ENCODE measurements at places on chromosomes 5 and 9. TPM values are rescaled to one million over a fixed set of nuclear protein-coding genes. Genes with fewer than 3 reads are reported as not detected.

DNA sequence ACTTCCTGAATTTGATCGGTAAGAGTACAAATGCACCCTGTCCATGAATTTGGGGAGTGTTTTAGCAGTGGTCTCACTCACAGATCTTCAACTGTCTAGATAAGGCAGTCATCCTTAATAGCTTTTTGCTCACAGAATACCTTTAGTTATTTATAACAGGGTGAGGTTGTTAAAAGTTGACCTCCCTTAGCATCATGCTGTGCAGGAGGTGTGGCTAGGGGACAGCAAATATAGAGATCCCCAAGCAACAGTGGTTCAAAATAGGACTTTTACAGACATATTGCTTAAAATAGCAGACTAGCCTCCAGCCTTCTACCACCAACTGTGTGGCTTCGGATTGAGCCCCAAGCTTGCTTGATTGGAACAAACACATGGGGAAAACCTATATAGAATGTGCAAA, 724.4 kb downstream of the TLE1 start:
- no peak for DNase-seq
- H3K36me3 ChIP-seq: no peaks in the 10 kb centered on the region
- H3K27me3 ChIP-seq: no peaks in the 10 kb centered on the region
- H3K4me3 ChIP-seq: no peak overlapping the region

DNA sequence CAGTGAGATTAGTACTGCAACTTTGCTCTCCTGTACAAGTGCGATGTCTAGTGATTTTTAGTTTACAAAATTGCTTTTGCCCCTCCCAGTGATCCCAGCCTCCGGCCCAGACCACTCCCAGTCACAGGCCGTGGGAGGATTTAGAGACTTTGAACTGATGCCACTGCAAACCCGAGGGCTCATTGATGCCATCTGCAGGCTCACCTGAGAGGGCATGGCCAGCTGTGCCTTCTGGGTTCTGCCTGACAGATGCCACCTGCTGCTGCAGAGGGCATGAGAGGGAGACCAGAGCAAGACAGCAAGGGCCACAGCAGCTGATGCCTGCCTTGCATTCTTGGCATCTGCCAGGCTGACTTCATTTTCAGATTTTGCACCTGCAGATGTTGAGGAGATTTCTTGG, 593.8 kb downstream of the CDK5RAP2 start:
- H3K36me3 ChIP-seq: no peaks in the 10 kb centered on the region
- no peak for DNase-seq
- H3K4me3 ChIP-seq: no peak overlapping the region
- H3K27ac ChIP-seq: no peak overlapping the region
- H3K27me3 ChIP-seq: peaks cover 5% of the 10 kb centered on the region

GRCh38 chr5:103327451-103327850, 68.9 kb downstream of the MACIR start:
- no peaks in the 10 kb centered on the region for H3K36me3 ChIP-seq
- no peak for DNase-seq
- H3K27me3 ChIP-seq: peaks cover 11% of the 10 kb centered on the region
- H3K4me3 ChIP-seq: no peak overlapping the region
- H3K4me1 ChIP-seq: no peaks in the 10 kb centered on the region

DNA sequence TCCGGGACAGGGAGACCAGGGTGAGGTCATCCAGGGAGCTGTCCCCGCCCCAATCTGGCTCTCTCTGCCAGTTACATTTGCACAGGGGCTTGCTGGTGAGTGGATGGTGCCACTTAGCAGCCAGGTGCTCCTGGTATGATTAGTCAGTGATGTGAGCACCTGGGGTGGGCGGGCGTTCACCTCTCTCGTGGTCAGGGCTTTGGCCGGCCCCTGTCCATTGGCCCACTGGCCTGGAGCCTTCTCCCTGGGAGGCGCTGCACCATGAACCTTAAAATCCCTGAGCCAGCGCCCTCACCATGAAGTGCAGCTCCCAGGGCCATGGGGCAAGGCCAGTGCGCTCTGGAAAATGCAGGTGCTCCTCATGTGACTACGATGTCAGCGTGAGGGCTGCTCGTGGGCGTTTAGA, 2.0 kb downstream of the NKD2 start:
- H3K4me3 ChIP-seq: no peak overlapping the region
- no peaks in the 10 kb centered on the region for H3K36me3 ChIP-seq
- no peak overlapping the region for H3K27ac ChIP-seq
- peaks cover 6% of the 10 kb centered on the region for H3K4me1 ChIP-seq
- no peak for DNase-seq

GRCh38 chr5:160458806-160459800, 37.4 kb downstream of the PTTG1 start:
- no peaks in the 10 kb centered on the region for H3K27me3 ChIP-seq
- no peak for DNase-seq
- peak overlapping the region; percentile 32 for H3K27ac ChIP-seq
- H3K4me1 ChIP-seq: peaks cover 22% of the 10 kb centered on the region

GRCh38 chr5:170113522-170113900, 7.8 kb downstream of the FOXI1 start:
- no peaks in the 10 kb centered on the region for H3K36me3 ChIP-seq
- H3K4me1 ChIP-seq: no peaks in the 10 kb centered on the region
- H3K4me3 ChIP-seq: no peak overlapping the region
- no peak overlapping the region for H3K27ac ChIP-seq
- H3K27me3 ChIP-seq: no peaks in the 10 kb centered on the region
- DNase-seq: no peak

- H3K4me3 ChIP-seq: peak overlapping the region; percentile 88
- no peaks in the 10 kb centered on the region for H3K27me3 ChIP-seq
- H3K4me1 ChIP-seq: peaks cover 72% of the 10 kb centered on the region
- DNase-seq: peak; percentile 70
- peaks cover 87% of the 10 kb centered on the region for H3K36me3 ChIP-seq
Measured at GRCh38 chr5:170293273-170293672, 4.3 kb downstream of the LCP2 start.

- peaks cover 2% of the 10 kb centered on the region for H3K27me3 ChIP-seq
- no peak overlapping the region for H3K4me3 ChIP-seq
- no peak overlapping the region for H3K27ac ChIP-seq
- DNase-seq: no peak
Measured at GRCh38 chr5:79932510-79933504, 58.3 kb downstream of the MTX3 start.

GRCh38 chr5:144374637-144375036, 204.0 kb downstream of the KCTD16 start:
- peaks cover 2% of the 10 kb centered on the region for H3K27me3 ChIP-seq
- DNase-seq: no peak
- no peak overlapping the region for H3K4me3 ChIP-seq

GRCh38 chr5:22621084-22621483, 232.1 kb downstream of the CDH12 start:
- no peaks in the 10 kb centered on the region for H3K36me3 ChIP-seq
- H3K4me3 ChIP-seq: no peak overlapping the region
- no peaks in the 10 kb centered on the region for H3K4me1 ChIP-seq
- no peaks in the 10 kb centered on the region for H3K27me3 ChIP-seq
- H3K27ac ChIP-seq: no peak overlapping the region
- DNase-seq: no peak

GRCh38 chr9:68964765-68965164, 49.1 kb downstream of the PRKACG start:
- peaks cover 13% of the 10 kb centered on the region for H3K27me3 ChIP-seq
- H3K4me1 ChIP-seq: no peaks in the 10 kb centered on the region
- H3K4me3 ChIP-seq: no peak overlapping the region
- H3K27ac ChIP-seq: no peak overlapping the region
- H3K36me3 ChIP-seq: no peaks in the 10 kb centered on the region

DNA sequence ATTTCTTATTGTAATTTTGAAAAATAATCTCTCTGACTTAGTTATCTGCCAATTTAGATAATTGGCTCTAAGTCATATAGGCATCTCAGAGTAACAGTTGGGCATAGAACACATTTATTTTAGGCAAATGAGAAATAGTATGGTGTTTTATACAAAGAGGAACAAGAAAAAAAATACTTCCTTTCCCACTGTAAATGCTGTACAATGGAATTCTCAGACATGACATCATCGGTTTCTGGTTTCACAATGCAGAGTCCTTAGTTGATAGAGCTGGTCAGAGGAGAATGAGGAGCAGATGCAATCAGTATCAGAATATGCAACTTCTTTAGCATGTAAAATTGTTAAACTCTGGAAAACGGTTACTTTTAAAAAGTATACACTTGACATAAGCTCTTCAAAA, 49.4 kb downstream of the PLK2 start:
- no peaks in the 10 kb centered on the region for H3K36me3 ChIP-seq
- H3K4me3 ChIP-seq: no peak overlapping the region
- peaks cover 7% of the 10 kb centered on the region for H3K27me3 ChIP-seq
- no peak overlapping the region for H3K27ac ChIP-seq

DNA sequence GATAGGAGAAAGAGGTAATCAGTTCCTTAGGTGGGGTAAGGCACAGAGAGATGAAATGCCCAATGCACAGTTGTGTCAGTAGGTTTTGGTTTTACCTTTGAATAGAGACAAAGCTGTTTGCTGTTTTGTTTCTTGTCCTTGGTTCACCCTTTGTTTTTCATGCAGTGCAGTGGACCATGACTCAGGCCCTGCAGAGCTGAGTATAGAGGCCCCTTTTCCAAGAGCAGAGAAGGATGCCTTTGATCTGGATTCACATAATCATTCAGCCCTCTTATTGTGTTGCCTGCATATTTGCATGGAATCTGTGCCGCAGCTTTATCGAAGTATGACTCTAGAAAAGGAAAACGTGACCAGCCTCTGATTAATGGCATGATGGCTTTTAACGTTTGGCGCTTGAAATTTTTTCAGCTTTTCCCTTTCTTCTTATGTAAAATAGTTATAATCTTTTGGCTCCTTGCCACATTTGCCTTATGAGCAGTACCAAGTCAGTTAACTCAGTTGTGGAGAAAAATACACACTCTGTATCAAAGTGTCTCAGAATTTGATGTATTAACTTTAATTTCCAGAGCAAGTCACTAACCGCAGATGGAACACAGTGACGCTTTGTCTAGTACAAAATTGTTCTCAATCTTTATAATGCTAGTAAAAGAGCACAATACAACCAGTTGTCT, 197.6 kb downstream of the KDM4C start:
- H3K27me3 ChIP-seq: no peaks in the 10 kb centered on the region
- no peak overlapping the region for H3K4me3 ChIP-seq
- no peak overlapping the region for H3K27ac ChIP-seq
- H3K4me1 ChIP-seq: peaks cover 31% of the 10 kb centered on the region
- DNase-seq: peak; percentile 56

GRCh38 chr5:80654054-80654390, 430 bp upstream of the MSH3 start:
- peaks cover 20% of the 10 kb centered on the region for H3K4me1 ChIP-seq
- H3K4me3 ChIP-seq: peak overlapping the region; percentile 94
- H3K27ac ChIP-seq: peak overlapping the region; percentile 88

GRCh38 chr5:20231040-20231439, 243.0 kb upstream of the CDH18 start:
- DNase-seq: no peak
- no peak overlapping the region for H3K27ac ChIP-seq
- H3K36me3 ChIP-seq: no peaks in the 10 kb centered on the region
- H3K27me3 ChIP-seq: no peaks in the 10 kb centered on the region

GRCh38 chr9:129750013-129750638, 2.7 kb downstream of the PTGES start:
- no peaks in the 10 kb centered on the region for H3K36me3 ChIP-seq
- no peaks in the 10 kb centered on the region for H3K27me3 ChIP-seq
- no peak overlapping the region for H3K4me3 ChIP-seq
- H3K4me1 ChIP-seq: peaks cover 11% of the 10 kb centered on the region

DNA sequence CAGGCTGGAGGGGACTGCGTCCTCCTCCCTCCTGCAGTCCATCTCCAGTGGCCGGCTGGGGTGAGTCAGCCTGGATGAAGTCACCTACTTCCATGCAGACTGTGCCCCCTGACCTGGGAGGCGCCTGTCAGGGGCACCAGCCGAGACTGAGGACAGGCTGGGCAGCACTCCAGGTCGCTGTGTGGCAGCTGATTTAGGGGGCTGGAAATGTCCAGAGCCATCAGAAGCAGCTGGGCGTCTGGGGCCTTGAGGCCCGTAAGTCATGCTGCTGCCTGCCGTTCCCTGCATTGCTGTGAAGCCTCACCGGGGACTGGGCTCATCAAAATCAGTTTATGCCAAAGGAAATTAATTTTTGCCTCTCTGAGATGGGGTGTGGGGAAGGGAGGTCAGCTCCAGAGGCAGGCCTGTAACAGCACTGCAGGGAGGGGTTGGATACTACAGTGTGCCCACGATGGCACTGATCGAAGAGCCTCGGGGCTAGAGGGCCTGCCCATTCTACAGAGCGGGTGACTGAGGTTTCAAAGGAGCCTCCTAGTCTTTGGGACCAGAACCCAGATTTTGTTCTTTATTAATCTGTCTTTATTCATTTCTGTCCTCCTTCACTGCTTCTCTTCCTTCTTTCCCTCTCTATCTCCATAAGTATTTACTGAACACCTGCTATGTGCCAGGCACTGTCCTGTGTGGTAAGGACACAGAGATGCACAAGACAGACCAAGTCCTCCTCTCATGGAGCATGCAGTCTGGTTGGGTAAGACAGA, 70.4 kb upstream of the PSD2 start:
- no peaks in the 10 kb centered on the region for H3K36me3 ChIP-seq
- no peak overlapping the region for H3K27ac ChIP-seq
- no peak overlapping the region for H3K4me3 ChIP-seq
- H3K4me1 ChIP-seq: no peaks in the 10 kb centered on the region
- no peak for DNase-seq
- no peaks in the 10 kb centered on the region for H3K27me3 ChIP-seq

GRCh38 chr9:87280421-87280820, 217.2 kb upstream of the DAPK1 start:
- no peaks in the 10 kb centered on the region for H3K36me3 ChIP-seq
- peaks cover 13% of the 10 kb centered on the region for H3K27me3 ChIP-seq
- H3K4me1 ChIP-seq: peaks cover 24% of the 10 kb centered on the region
- H3K27ac ChIP-seq: no peak overlapping the region
- DNase-seq: no peak
- H3K4me3 ChIP-seq: no peak overlapping the region

- H3K27me3 ChIP-seq: peaks cover 12% of the 10 kb centered on the region
- H3K36me3 ChIP-seq: no peaks in the 10 kb centered on the region
- no peak overlapping the region for H3K27ac ChIP-seq
- H3K4me1 ChIP-seq: no peaks in the 10 kb centered on the region
Measured at GRCh38 chr5:91024727-91025126, 358.4 kb downstream of the ARRDC3 start.

- peaks cover 26% of the 10 kb centered on the region for H3K36me3 ChIP-seq
- H3K27ac ChIP-seq: peak overlapping the region; percentile 40
- no peak overlapping the region for H3K4me3 ChIP-seq
- no peak for DNase-seq
Measured at GRCh38 chr5:131528682-131529081, 106.3 kb downstream of the RAPGEF6 start.

- peak; percentile 31 for DNase-seq
- H3K36me3 ChIP-seq: no peaks in the 10 kb centered on the region
Measured at GRCh38 chr5:135426102-135427082, 20.8 kb downstream of the DCANP1 start.

The NAA35 gene
- 24.9 TPM for total RNA-seq

The PCDHGA9 gene
- total RNA-seq: 0.09 TPM

The INSL6 gene
- not detected for total RNA-seq

The ANKRD20A1 gene
- total RNA-seq: 0.90 TPM

All from activated CD4-positive, alpha-beta T cell treated with anti-CD3 and anti-CD28 coated beads for 36 hours (primary cell).